ENCODE measurements at places on chromosomes 13 and 19.

- no peak for DNase-seq
These were observed 29.1 kb downstream of the SIGLEC5 start for GRCh38 chr19:51600940-51601580.

DNA sequence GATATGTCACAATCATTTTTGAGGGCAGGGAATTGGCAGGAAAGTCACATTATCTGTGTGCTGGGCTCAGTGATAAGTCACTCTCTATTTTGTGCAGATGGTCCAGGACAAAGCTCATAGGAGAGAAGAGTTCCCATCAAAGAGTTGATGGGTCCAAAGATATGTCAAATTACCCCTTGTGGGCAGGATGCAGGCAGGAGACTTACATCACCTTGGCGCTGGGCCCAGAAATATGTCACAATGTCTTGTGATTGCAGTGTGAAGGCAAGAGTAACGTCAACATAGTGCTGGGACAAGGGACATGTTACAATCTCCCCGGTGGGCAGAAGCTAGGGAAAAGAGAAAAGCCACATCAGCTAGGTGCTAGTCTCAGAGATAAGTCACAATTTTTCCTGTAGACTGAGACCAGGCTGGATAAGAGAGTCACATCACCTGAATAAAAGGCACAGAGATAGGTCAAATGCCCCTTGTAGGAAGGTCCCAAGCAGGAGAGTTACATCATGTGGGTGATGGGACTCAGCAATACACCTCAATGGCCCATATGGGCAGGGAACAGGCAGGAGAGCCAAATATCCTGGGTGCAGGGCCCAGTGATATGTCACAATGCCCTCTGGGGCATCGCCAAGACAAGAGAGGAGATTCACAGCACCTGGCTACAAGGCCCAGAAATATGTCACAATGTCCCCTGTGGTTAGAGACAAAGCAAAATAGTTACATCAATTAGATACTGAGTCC lies 47.9 kb downstream of the ZNF99 start:
- DNase-seq = no peak

- DNase-seq = no peak
These were observed 6.5 kb downstream of the FLT3 start for GRCh38 chr13:28093881-28094280.

- no peak for DNase-seq
These were observed 264.1 kb downstream of the NDFIP2 start for GRCh38 chr13:79745081-79745480.

- DNase-seq = no peak
These were observed 17.5 kb upstream of the N4BP2L1 start for GRCh38 chr13:32445461-32445860.

GRCh38 chr13:21443171-21443570 lies 15.9 kb downstream of the ZDHHC20 start:
- DNase-seq = no peak

- no peak for DNase-seq
These were observed 143.9 kb downstream of the KATNAL1 start for GRCh38 chr13:30163441-30163840.

- DNase-seq = no peak
These were observed 1.6 kb upstream of the APOC1 start for GRCh38 chr19:44912854-44913253.

DNA sequence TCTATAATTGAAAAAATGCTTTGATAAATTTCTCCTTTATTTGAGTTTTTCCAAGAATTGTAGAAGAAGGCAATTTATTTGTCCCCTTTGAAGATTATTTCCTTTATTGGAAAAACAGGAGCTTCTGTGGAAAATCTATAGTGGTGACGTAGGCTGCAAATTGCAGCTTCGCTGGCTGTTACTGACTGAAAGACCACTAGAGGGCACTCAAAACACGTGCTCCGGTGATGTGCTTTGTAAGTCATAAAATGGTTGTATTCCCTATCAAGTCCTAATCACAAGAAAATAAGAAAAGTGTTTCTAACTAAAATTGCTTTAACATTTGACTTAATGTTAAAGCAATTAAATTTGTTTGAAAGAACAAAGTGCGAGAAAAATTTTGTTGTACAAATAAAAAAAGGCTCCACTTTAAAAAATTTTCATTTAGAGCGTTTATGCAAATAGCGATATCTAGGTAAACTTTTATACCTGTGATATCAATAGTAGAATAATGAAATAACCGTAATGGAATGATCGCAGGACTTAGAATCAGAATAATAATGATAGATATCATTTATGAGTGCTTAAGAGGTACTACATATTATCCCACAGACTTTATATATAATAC lies 638.2 kb upstream of the SPRY2 start:
- no peak for DNase-seq

DNA sequence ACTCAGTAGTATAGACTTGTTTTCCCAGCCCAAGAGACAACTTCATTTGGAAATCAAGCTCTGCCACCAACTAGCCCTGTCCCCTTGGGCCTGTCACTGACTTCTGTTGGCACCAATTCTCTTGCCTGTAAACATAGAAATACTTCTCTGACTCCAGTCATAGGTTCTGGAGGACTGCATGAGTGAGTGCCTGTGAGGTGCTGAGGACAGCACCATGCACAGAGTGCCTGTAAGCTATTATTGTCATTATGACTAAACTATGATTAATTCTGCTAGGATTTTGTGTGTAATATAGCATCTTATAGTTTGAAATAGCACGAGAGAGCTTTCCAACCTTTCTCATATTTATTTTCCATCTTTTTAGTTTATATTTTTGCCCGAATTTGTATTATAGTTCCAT lies 247.9 kb downstream of the MYO16 start:
- DNase-seq = no peak

GRCh38 chr13:64758521-64759244 lies 2471.5 kb downstream of the PCDH9 start:
- DNase-seq = no peak

GRCh38 chr19:49665036-49665350 lies 664 bp downstream of the IRF3 start:
- DNase-seq = no peak

- no peak for DNase-seq
These were observed 18.5 kb downstream of the PTPRS start for GRCh38 chr19:5321851-5322681.

DNA sequence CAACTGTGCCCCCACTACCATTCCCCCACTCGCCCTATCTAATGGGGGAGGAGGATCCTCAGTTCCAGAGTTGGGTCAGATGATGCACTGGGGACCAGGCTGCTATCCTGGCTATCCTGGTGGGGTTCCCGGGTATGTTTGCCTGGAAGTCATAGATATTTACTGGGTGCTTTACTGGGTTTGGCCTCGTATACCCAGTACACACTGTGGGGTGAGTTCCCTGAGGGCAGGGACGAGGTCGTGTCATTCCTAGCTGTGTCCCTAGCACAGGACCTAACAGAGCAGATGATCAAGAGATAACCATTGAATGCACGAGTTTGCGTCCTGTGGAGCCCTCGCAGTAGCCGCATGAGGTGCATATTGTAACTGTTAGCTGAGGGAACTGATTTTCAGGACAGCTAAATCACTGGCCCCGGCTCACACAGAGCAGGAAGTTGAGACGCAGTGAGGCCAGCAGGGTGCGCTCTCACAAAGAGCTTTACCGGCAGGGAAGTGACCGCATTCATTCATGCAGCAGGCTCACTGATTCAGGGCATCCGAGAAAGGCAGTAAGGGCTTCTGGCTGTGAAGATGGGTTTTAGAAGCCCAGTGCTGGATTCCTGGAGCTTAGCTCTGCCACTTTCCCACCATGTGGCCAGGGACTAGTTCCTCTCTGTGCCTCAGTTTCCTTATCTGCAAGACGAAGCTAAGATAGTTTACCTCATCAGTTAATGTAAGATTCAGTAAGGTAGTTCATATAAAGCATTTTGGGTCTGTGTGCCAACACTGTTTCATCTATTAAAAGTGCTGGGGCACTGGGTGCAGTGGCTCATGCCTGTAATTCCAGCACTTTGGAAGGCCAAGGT lies 6.0 kb downstream of the RUVBL2 start:
- DNase-seq = peak; percentile 49

DNA sequence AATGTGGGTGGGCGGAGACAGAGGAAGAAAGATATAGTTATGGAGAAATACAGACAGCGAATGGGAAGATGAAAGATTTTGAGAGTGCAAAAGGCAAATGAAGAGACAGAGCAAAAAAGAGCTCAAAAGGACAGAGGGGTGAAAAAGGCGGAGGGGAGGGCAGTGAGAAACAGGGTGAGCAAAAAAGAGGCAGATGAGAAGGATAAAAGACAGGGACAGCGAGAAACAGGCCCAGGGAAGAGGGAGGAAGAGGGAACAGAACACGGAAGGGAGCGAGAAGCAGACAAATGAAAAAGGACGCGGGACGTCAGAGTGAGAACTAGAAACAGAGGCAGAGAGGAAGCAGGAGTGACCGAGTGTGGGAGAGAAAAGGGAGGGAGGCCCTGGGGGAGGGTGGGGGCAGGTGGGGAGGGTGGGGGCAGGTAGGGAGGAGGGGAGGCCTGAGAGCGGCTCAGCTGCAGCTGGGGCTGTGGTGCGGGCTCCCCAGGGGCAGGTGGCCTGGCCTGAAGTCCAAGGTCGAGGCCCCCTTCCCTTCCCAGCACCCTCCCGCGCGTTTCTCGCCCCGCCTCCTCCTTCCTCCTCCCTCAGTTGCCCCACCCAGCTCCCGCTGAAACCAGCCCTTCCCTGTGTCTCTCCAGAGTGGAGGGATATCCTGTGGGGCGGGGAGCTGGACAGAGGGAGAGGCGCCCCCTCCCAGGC lies 2.9 kb downstream of the KLK1 start:
- no peak for DNase-seq

DNA sequence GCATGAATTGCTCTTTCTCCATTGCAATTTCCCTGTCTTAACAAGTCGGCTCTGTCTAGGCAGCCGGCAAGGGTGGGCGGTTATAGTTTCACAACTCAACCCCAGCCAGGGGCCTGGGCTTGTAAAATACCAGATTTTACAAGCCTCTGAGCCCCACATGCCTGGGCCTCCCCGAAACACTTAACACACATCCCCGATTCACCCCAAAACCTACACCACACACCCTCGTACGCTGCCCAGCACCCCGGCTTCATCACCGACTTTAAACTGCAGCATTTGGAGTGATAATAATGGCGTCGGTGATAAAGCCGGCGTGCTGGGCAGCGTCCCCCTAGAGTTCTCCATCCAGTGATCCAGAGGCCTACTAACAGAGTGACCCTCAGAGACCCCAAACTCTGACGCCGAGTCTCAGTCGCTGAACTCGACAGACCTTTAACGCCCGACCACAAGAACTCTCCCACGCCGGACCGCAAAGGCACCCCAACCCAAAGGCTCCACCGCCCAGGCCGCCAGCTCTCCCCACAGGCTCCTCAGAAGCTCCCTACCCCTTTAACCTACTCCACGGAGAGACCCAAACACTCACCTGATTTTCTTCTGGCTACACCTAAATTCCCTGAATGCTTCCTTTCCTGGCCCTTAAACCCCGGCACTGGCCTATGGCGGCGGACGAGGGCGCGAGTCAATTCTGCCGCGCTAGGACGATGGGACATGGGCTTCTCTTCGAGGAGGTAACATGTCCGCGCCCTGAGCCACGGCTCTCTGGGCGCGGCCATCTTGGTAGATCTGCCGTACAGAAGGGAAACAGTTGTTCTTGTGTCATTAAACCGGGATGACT lies at the start of gene ZNF649:
ZNF649 (minus strand) TSS at position 687 of the 835 bp plus-strand sequence. CDS start 4,910 bp downstream, outside the sequence.
- peak; percentile 54 for DNase-seq

DNA sequence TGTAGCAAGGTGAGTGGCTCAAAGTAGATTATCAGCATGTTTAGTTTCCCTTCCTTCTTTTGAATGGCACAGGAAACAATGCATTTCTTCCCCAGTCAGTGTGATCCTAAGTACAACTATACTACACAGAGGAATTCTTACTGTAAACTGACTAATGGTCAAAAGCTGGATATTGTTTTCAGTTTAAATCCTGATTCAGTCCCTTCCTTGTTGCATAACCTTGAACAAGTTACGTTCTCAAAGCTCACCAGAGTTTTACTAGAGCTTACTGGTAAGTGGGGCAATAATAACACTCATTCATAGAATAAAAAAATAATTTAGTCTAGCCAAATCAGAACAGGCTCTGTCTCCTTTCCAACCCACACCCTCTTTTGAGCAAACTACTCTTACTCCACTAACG lies 180.1 kb downstream of the POSTN start:
- DNase-seq = no peak

- DNase-seq = no peak
These were observed at the start of gene PGLYRP2 for GRCh38 chr19:15479391-15480345. Gene PGLYRP2, minus strand, starts transcription at chr19:15479501. Its CDS starts 130 bp downstream, at chr19:15479371.

GRCh38 chr19:39970425-39970674 lies 615 bp upstream of the PSMC4 start:
- DNase-seq = no peak
